ELR (cell line): ENCODE measurements at places on chromosomes 7 and 10.

DNA sequence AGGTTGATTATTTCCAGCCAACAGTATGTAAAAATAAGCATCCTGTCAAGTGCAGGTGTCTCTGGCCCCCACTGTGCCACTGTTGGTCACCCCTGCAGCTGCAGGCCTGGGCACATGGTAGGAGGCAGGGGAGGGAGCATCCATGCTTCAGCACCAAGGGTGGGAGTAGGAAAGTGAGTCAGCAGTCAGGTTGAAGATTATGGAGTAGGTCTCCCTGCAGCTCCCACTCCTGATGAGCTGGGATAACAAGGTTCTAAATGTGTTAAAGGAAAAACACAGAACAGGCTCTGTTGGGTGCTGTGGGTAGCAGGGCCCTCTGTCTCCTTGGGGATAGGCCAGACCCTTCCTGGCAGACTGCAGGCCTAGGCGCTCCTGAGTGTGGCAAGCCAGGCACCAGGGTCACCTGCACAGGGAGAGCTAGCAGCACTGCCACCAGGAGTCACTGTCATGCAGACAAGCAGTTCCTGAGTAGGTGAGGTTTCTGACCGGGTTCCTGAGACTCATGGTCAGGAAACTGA, 59.3 kb downstream of the NUDCD3 start:
- DNase-seq: peak; percentile 4

DNA sequence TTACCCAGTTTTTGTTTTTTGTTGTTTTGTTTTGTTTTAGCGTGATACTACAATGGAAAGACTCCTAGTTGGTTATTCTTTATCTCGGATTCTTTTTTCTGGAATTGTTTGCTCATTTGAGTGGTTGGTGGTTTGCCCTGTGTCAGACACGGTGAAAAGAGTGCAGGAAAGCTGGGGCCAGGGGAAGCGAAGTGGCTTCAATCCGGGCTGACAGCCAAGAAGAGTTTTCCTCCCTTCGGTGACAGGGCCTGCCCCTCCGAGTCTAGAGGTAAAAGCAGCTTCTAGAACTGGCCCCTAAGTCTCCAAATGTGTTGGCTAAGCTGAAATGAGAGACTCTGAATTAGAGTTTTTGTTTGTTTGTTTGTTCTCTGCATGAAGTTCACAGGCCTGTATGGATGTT, 5.7 kb upstream of the AP5Z1 start:
- DNase-seq: no peak

- no peak for DNase-seq
Observed at GRCh38 chr7:106895246-106895864, 30.3 kb downstream of the PIK3CG start.

DNA sequence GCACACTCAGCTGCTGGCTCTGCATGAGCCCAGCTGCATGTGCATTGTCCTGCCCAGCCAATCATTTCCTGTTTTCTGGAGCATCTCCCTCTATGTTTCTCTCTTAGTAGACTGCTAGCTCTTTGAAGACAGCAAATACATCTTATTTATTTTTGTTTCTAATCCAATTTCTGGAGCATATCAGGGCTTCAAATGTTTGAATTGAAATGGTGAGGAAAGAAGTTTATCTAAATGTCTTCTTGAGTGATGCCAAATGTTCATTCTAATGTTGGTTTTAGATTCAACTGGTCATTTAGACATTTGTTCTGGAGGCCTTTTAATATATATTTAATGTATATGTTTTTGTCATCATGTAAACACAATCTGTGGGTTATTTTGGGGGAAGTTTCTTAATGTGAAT, 141.9 kb downstream of the DNAJB9 start:
- DNase-seq: no peak

DNA sequence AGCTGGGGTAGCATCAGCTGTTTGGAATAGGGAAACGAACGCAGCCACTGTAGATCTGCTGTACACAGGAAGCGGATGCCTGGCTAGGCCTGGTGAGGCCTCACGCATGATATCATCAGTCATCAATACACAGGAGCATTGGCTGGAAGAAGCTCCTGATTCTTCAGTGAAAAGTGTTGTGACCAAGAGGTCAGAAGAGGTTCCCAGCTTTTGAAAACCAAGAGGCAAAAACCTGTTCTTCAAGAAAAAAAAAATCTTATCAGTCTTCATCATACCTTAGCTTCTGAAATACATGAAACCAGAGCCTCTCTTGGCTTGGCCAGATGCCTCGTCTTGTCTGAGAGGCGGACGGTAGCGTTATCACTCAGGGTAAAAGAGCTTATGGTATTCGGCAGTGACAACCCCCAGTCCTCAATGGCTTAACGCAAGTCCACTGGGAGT, 139.3 kb upstream of the TCF7L2 start:
- DNase-seq: no peak

DNA sequence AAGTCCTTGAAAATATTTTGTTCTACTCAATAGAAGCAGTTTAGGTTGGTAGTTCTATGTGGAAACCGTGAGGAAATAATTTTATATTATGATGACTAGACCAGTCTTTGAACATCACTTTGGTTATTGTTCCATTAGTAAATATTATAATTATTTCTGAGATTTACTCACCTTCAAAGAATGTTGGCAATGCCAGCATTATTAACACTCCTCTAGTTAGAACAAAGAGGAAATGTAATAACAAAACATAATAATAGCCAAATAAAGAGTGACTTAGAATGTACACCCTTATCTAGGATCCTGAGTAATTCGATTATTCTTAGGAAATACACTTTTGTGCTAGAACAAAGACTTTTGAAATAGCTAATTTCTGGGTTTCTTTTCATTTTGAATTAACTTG, 121.1 kb downstream of the CFTR start:
- DNase-seq: no peak

GRCh38 chr7:24108906-24109376, 175.0 kb upstream of the NPY start:
- DNase-seq: no peak

GRCh38 chr7:25481891-25482290, 253.6 kb upstream of the NPVF start:
- DNase-seq: no peak

- no peak for DNase-seq
Observed at GRCh38 chr7:103932389-103932788, 57.1 kb downstream of the RELN start.

GRCh38 chr7:94338921-94339371, 55.7 kb upstream of the COL1A2 start:
- DNase-seq: peak; percentile 86

DNA sequence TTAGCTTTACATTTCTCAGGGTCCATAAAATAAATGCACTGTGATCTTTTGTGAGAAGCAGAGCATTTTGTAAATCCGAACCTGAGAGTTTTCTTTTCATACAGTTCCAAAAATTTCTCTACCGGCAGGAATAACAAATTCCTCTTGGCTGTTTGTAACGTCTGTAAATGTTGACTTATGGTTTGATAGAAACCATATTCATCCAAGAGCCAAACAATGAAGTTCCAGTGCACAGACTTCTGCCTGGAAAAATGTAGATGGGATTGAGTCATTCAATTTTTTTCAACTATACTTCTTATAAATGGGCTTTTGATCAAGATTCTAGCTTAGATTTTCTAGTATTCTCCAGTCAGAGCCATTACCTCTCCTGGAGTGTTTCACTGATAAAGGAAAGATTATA, 530.6 kb downstream of the TFEC start:
- no peak for DNase-seq

DNA sequence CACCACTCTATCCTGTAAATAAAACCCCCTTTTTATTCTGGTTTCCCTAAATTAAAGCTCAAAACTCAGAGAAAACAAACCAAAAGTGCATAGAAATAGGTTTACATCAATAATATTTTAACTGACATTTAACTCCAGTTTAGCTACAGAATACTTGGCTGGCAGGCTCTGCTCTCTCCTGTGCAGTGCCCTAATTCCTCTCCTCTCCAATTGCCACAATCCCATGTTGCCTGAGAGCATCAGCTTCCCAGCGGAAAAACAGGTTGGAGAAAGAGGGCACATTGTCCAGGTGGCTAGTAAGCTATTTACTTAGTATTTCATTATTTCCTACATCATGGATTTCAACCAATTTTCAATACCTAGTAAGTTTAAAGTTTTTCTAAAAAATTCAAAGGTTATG, 8.7 kb downstream of the SEMA3E start:
- DNase-seq: no peak

DNA sequence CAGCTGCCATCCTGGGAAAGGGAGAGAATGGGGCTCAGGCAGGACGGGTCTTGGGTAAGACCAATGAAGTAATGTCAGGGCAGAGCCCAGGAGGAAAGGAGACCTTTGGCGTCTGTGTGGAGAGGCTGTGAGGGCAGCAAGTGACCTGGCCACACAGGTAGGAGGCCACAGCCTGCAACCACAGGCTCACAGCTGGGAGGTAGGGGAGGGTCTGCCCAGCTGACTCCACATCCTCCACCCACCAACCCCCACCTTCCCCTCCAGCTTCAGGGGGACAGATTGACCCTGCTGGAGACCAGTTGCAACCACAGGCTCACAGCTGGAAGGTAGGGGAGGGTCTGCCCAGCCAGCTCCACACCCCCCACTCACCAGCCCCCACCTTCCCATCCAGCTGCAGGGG, 262.2 kb upstream of the TCERG1L start:
- no peak for DNase-seq

DNA sequence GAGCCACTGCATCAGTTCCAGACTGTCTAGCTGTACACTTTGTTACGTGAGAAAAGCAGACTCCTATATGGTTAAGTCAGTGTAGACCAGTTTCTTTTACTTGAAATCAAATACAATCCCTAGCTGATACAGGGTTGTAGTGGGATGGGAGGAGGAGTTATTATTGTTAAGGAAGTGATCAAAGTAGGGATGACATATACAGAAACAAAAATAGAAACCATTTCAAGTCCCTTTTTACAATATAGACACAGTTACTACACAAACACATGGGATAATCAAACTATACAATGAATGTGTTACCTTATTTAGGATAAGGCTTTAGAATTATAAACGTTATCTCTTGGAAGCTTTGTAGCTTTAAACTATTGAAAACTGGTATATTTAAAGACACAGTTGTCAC, 233.9 kb downstream of the GRM8 start:
- DNase-seq: no peak

GRCh38 chr7:123324283-123324682, 124.5 kb upstream of the SLC13A1 start:
- no peak for DNase-seq

GRCh38 chr10:7738536-7739407, 35.7 kb downstream of the ITIH2 start:
- DNase-seq: no peak

- peak; percentile 81 for DNase-seq
Observed at GRCh38 chr7:46220066-46220630, 299.1 kb upstream of the IGFBP3 start.

- DNase-seq: no peak
Observed at GRCh38 chr10:76937181-76937600, 700.4 kb downstream of the KCNMA1 start.

DNA sequence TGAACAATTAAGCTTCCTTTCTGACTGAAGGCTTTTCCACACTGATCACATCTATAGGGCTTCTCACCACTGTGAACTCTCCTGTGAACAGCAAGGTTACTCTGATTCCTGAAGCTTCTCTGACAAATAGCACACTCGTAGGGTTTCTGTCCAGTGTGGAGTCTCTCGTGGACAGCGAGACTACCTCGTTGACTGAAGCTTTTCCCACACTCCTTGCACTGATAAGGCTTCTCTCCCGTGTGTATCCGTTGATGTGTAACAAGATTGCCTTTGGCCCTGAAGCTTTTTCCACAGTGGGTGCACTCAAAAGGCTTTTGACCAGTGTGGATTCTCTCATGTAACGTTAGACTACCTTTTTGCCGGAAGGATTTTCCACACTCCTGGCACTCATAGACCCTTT, 4.4 kb downstream of the ZNF32 start:
- peak; percentile 9 for DNase-seq

- no peak for DNase-seq
Observed at GRCh38 chr7:28784171-28784902, 173.8 kb downstream of the TRIL start.

DNA sequence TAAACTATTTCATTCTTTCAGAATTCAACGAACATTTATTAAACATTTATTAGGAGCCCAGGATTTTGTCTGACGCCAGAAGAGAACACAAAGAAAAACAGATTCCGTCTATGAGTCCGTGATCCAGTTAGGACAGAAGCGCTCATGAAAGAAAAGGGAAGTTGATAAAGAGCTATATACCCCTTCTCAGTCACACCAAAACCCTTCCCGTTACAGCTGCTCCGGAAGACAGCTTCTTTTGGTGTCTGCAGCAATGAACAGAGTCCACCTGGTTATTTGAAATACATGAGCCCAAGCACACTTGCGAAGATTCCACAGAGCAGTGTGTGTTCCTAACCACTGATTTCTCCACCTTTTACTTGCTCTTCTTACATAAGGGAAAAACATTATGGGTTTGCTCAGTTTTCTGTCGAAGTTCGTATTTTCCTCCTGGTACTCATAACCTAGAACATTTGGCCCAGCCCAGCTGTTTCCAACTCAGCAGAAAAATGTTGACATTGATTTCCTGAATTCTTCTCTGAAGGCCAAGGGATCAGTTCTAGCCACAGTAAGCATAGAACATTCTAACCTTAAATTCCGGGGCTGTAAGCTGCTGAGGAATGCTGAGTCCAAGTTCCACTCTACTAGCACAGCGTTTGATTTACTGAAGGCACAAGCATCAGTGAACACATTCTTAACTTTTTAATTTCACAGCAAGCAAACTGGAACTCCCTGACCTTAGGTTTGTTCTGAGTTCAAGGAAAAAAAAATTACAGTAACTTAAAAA, 206.5 kb downstream of the SORCS1 start:
- no peak for DNase-seq

GRCh38 chr10:123565691-123566660, 100.2 kb upstream of the GPR26 start:
- no peak for DNase-seq

- DNase-seq: no peak
Observed at GRCh38 chr10:100904917-100905316, 7.8 kb upstream of the SLF2 start.

DNA sequence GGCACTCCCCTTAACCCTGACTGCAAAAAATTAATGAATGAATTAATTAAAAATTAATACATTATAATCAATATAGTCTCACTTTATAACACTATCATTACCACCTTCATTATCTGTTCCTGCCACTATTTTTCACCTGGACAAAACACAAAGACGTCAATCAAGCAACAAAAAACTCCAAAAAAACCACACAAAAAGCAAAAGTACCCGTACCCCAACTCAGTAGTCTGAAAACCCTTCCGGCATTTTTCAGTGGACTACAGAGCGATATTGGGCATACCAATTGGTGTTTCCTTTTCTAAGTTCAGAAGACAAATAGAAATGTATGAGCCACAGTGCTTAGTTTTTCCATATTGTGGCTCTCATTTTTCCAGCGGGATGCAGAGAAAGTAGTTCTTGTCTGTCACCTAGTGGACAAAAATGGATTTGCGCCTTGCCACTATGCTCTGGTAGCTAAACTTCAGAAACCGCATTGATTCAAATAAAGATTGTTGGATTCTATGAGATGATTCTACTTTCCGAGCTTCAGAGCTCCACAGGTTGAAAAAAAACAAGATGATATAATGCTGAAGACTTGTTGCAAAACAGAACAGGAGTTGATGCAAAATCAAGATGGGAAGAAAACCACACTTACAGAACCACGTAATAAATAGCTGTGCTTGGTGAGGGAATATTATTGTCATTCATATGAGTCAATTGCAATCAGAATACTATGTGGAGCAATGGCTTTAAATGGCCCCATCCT, 50.6 kb upstream of the ITGB1 start:
- DNase-seq: peak; percentile 92

- DNase-seq: peak; percentile 47
Observed at GRCh38 chr7:87354749-87355148, 9.3 kb downstream of the CROT start.

GRCh38 chr7:3955751-3956696, 655.0 kb downstream of the SDK1 start:
- peak; percentile 34 for DNase-seq

- no peak for DNase-seq
Observed at GRCh38 chr7:4650433-4651047, 31.6 kb upstream of the FOXK1 start.
